ENCODE measurements at places on chromosomes 6 and 20.

DNA sequence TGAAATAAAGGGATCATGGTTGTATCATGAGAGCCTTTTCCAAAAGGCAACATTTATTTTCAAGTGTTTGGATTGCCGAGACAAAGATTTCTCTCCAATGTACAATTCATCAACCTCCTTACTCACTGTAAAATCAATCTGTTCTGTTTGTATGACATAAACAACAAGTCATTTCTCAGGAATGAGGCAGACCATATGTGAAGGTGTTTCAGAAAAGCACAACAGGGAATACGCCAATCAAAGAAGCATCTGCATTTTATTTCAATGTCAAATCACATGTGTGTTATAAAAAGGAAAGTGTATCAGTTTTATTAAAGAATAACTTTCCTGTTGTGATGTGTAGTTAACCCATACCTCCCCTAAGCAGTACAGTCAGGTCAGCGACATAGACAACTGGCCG lies 653.7 kb downstream of the TFAP2A start:
- DNase-seq, result no peak

GRCh38 chr6:112480553-112480952 lies 133.4 kb downstream of the RFPL4B start:
- DNase-seq, result no peak

DNA sequence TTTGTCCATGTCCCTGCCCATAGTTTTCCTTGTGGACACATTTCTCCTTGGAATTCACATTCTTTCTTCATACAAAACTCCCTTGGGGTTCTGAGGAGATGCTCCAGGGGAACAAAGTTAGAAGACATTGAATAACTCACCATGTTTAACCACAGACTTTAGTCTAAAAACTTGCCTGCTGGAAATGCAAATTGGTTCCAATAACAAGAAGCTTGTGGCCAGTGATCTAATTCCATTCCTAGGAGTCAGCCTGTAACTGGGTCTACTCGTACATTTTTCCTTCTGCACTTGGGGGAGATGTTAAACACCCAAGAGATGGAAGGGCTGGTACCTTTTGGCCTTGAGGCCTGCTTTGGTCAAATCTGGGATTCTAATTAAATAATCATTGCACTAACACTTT lies 60.2 kb downstream of the SCML4 start:
- DNase-seq, result no peak

GRCh38 chr20:50341880-50342637 lies 151.4 kb downstream of the CEBPB start:
- no peak for DNase-seq

DNA sequence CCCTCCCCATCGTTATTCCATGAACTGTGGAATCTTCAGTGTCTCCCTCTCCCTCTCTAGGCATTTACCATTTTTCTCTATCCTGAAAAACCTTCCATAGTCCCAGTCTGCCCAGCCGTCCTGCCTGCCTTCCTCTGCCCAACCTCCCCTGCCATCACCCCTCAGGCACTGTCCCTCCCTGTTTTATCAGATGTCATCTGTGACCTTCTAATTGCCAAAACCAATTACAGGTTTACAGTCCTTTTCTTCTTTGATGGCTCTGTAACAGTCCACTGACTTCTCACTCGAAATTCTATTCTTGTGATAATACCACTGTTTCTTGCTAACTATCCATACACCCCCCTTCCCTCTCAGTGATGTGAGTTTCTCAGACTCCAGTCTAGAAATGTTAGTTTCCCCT lies 2.3 kb upstream of the SLC23A2 start:
- no peak for DNase-seq

- DNase-seq, result no peak
Observed at GRCh38 chr6:167015302-167015701, 16.1 kb downstream of the CEP43 start.

DNA sequence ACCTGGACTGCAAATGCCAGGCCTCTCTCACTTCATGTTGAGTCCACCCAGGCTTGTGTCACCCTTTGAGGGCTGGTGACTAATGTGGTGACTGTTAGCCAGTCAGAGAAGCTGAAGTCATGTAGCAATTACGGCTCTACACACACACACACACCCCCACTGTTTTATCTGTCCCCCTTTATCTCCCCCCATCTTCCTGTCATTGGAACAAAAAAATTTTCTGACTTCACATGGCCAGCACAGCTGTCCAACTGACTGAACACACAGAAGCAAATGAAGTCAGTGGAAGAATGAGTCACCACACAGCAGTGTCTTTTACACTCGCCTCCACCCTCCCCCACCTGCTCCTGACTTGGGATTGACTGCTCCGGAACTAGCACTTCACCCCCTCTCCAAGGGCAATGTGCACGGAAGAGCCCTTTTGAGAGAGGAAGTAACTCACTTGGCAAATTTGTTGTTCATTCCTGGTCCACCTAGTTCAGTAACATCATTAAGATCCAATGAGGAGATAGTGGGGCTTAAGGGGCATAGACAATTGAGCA lies 198.0 kb downstream of the RNF144B start:
- DNase-seq, result peak; percentile 46

DNA sequence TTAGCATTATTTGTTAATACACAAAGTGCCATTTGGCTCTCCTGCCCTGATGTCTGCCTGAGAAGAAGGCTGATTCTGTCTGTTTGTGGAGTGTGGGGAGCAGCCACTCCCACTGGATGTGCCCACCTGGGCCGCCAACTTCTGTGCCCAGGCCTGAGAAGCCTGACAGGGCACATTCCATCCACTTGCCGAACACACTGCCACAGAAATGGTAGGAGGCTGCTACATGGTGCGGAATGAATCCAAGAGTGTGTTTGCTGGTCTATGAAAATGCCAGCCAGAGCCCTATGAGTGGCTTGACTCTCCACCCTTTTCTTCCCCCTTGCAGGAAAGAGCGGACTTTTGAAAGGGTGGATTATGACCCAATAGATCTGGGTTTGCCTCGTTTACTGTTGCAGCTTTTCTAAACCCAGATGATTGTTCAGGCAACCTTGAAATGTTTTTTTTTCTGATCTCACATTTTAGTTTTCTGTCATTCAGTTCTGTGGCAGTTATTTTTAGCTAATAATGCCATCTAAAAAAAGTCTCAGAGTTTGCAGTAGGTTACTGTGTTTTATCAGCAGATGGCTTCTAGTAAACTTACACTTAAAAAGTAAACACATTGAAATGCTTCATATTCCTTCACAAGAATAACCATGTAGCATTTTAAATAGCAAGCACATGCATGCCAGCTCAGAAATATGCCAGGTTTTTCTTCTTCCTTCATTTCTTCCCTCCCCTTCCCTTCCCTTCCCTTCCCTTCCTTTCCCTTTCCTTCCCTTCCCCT lies 196.5 kb downstream of the SLC35F1 start:
- no peak for DNase-seq

DNA sequence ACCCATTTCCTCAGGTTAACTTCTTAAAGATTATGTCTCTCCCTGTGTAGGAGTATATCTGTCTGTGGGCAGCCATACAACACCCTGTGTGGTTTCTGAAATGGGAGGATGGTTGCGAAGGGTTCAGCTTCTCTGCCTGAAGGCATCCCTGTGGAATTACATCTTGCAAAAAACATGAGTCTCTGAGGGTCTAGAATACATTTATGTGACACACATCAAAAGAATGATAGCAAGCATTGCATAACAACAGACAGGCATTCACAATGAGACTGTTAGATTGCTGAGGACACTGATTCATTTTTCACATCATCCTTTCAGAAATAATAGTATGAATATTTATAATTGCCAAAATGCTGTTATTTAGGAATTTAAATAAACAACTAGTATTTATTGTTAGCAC lies 670.9 kb downstream of the HTR1B start:
- peak; percentile 10 for DNase-seq

- DNase-seq, result no peak
Observed at GRCh38 chr20:16488086-16488485, 85.2 kb downstream of the KIF16B start.

DNA sequence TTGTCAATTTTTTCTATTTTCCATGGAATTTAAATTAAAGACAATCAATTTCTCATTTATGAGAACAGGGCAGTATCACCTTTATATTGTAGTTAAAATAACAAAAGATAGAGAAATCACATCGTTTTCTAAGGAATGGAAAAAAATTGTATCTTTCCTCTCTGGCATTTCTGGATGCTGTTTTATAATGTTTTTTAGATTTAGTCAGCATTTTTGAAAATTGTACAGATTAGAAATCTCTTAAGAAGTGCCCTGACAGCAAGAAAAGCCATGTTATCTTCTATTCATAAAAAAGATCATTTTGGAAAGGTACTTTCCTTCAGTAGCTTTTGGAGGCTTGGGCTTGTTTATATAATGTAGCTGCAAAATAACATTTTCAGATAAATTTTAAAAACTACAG lies 116.9 kb downstream of the PLG start:
- DNase-seq, result no peak

GRCh38 chr6:150444308-150444707 lies 75.5 kb downstream of the IYD start:
- no peak for DNase-seq

DNA sequence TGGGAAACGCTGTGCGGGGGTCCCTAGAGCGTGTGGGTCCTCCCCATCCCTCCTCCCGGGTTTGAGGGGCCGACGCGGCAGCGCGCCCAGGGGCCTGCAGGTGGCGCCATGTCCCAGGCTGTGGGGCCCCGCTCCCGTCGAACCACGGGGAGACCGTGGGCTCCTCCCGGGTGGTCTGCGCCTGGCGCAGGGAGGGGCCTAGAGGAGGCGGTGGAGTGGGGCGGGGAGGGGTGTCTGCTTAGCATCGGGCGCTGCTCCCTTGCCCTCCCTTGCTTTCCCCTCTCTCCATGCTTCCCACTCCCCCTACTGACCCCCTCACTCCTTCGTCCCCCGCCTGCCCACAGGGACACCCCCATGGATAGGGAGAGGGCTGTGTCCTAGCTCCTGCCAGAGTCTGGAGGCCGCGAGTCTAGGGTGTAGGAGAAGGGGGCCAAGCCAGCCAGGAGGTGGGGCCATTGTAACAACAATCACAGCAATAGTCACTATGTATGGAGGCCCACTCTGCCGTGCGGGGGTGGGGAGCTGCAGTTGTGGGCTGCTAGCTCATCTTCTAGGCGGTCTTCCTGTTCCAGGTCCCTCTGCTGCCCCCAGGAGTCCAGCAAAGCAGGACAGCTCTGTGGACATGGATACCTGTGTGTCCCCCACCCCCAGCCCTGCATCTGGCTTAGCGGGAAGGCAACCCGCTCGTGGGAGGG lies 51.7 kb downstream of the CHMP4B start:
- peak; percentile 17 for DNase-seq

DNA sequence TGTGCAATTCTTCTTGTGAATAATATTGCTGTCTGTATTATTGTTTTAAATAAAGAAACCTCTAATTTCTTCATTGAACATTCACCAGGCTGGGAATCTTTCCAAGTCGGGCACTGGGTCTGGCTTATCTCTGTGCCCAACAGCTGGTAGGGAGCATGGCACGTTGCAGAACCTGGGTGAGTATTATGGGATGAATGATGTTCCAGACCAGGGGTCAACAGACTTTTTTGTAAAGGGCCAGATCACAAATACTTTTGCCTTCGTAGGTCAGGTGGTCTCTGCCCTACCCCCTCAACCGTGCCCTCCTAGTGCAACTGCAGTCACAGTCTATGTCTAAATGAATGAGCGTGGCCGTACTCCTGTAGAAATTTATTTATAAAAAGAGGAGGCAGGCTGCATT lies 81.6 kb upstream of the FOXQ1 start:
- no peak for DNase-seq

DNA sequence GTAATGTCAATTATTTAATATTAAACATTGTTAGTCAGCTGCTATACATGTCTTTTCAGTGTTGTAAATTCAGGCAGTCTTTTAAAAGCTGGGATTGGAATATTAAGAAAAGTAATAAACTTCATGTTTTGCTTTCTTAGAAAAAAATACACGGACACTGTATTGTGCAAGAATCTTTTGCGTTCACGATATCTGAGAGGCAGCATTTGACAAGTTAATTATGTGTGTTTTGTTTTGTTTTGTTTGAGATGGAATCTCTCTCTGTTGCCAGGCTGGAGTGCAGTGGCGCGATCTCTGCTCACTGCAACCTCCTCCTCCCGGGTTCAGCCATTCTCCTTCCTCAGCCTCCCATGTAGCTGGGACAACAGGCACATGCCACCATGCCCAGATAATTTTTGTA lies 1661.3 kb downstream of the HACE1 start:
- DNase-seq, result no peak

- DNase-seq, result no peak
Observed at GRCh38 chr6:169171016-169171415, 82.6 kb downstream of the THBS2 start.

GRCh38 chr6:33654831-33655554 lies 33.9 kb downstream of the ITPR3 start:
- DNase-seq, result peak; percentile 62

GRCh38 chr20:61940976-61941720 lies 124.5 kb downstream of the TAF4 start:
- DNase-seq, result no peak

GRCh38 chr20:37449276-37449675 lies 71.8 kb upstream of the NNAT start:
- DNase-seq, result no peak

- DNase-seq, result no peak
Observed at GRCh38 chr20:9322661-9323060, 191.7 kb upstream of the LAMP5 start.

GRCh38 chr6:148864941-148865340 lies 118.1 kb downstream of the UST start:
- no peak for DNase-seq

Data from GM04504 (cell line).